ENCODE measurements at places on chromosomes 11 and 22.

DNA sequence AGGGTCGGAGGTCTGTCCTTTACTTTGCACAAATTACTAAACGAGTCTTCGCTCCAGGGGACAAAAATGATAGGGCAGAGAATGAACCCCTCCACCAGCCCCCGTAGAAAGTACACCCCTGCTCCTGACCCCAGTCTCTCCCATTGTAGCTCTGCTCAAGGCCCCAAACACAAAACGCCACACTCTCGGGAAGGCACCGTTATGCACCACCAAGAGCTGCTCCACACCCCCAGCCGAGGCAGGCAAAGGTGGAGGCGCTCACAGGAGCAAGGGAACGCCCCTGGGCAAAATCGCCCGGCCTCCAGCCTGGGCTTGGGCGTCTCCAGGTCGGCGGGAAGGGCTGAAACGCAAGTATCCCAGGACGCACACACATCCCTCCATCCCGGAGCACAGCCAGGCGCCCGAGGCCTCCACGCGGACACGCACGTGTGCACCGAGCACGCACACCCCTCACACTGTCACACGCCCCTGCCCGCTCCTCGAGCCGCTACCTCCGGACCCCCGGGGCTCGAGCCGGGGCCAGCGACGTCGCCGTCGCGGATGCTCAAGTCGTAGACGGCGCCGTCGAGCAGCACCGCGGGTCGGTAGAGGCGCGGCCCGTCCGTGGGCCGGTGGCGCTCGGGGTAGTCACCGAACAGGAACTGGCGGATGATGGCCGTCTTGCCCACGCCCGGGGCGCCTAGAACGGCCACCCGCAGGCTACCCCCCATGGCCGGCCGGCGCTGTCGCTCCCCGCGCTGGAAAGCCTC lies 786 bp downstream of the RASL10A start:
- DNase-seq: peak; percentile 79

DNA sequence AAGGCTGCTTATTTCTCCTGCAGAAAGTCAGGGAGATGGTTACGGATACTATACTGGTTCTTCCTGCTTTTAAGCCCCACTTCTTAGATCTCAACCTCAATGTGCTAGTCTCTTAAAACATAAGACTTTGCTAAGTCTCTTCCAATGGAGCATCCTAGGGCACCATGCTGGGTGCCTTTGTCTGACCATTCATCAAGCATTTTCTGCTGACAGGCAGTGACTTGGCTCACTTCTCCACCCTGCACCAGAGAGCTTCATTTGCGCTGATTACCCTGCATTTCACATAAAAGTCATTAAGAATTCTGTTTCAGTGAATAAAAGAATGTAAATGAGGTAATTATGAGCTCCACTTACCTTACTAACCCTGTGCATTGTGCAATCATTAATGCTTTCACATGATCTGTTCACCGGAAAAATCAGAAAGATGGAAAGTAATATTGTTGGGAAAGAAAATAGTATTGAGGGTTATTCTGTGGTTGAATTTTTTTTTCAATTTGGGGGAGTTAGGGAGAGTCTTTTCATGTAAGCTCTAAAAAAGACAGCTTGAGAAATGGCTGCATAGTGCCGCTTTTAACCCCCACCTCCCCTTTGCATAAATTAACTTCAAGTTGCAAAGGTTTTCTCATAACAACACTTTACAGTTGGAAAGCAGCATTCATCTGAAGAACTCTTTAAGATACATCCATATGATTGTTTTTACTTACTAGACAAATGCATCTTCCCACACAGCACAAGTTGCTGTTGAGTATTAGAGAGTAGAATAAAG lies 677.3 kb upstream of the KIRREL3 start:
- no peak for DNase-seq

GRCh38 chr22:30460147-30460546 lies 11.7 kb downstream of the SEC14L3 start:
- no peak for DNase-seq

DNA sequence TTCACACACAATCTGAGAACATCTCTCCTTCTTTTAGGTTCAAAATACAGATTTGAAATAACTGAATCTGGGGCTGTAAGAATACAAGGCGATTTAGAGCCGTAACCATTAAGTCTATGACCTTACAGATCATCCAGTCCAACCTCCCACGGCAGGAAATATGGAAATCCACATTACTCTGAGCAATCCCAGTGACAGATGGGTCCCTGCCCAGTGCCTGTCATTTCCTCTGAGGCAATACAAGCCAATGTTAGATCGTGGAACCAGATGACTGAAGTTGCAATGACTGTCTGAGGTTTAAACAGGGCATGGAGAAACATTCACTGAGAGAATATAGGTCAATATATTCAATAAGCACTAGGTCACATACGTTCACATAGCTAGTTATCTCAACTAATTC lies 77.4 kb upstream of the OR5AK2 start:
- no peak for DNase-seq

DNA sequence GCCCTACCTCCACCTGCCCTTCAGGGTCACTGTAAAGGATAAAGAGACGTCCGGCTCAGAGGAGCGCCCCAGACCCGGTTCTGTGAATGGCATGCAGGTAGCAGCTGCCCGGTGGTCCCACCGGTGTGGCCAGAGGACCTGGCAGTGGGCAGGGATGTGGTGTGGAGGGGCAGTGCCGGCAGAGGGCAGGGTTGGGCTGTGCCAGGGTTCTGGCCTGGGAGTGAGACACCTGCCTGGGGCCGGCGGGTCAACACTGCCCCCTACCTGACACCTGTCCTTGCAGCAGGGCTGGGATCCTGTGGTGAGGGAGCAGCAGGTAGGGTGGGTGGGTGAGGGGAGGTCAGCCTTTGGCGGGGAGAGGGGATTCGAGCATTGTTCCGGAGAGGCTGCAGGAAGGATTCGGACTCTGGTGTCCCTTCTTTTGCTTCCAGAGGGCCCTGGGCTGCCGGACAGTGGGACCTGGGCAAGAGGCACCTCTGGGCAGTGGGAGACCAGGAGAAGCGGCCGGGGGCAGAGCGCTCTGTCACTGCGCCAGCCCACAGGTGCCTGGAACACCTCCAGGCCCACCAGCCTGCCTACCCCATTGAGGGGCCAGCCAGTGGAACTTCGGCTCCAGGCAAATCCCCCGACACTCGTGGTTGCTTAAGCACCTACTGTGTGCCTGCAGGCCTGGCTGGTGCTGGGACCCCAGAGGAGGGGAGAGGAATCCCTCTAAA lies 1.6 kb upstream of the PHLDA2 start:
- DNase-seq: peak; percentile 99

DNA sequence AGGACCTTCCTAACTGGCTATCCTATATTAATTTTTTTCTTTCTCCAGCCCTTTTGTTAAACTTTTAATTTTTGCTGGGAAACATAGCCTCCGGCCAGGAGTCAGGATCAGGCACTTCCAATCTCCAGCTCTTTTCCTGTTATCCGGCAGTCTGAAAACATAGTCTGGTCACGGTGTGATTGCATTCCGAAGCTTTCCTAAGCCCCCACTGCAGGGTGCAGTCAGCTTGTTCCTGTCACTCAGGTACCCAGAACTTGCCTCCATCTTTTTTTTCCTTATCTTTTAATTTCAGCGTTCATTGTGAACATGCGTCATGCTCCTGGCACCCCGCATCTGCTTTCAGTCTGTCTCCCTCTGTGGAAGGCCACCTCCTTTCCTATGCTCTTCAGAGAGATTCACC lies 59.4 kb downstream of the GRK3 start:
- no peak for DNase-seq

- DNase-seq: no peak
Measured at GRCh38 chr11:15204711-15205110, 90.0 kb downstream of the INSC start.

DNA sequence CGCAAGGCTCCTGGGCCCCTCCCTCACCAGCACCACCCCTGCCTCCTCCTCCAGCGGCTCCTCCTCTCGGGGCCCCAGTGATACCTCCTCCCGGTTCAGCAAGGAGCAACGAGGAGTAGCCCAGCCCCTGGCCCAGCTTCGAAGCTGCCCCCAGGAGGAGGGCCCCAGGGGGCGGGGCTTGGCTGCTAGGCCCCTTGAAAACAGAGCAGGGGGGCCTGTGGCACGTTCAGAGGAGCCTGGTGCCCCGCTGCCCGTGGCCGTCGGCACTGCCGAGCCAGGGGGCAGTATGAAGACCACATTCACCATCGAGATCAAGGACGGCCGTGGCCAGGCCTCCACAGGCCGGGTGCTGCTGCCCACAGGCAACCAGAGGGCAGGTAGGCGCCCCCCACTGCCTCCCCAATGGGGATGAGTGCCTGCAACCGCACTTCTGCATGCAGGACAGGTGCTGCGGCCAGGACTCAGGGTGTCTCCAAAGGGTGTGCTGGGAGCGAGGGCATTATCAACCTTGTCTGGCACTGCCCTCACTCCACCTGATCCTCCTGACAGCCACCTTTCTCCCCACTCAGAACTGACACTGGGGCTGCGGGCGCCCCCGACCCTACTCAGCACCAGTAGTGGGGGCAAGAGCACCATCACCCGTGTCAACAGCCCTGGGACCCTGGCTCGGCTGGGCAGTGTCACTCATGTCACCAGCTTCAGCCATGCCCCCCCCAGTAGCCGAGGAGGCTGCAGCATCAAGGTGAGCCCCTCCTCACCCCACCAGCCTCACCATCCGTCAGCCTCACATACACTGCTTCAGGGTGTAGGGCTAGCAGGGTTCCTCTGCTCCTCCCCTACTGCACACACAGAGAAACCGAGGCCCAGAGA lies 10.2 kb downstream of the SMTN start:
- no peak for DNase-seq

- DNase-seq: no peak
Measured at GRCh38 chr22:50601669-50602337, 1.2 kb downstream of the MAPK8IP2 start.

GRCh38 chr22:43429426-43429825 lies 17.6 kb downstream of the MPPED1 start:
- DNase-seq: no peak

DNA sequence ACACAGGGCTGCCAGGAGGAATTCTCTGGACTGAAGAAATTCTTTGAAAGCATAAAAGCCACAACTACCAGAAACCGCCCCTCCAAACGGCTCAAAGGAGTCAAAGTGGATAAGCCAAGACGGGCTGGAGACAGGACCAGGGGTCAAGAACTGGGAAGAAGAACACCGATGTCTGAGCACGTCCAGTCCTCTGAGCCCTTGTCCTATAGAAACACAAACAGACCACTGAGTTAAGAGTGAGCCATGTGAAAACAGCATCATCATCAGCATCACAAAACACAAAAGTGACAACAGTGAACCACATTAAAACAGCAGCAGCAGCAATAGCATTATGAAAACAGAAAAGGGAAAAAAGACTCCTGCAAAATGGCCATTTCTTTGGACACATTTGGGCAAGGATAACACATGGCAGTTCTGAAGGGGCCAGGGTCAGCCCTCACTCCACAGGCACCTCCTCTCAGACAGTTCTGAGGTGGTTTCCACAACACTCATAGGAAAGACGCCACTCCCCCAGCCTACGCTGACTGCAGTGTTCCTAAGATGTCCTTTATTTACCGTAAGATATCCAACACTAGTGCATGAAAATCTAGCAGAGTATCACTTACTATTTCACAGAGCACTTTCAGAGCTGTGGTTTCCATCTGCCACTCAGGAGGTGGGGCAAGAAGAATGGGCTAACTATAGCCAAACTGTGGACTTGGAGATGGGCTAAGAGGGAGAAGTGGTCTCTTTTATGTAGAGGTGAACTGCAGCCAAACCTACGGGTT lies 28.6 kb upstream of the YPEL1 start:
- DNase-seq: no peak

GRCh38 chr11:96038046-96038445 lies 114.1 kb upstream of the MTMR2 start:
- DNase-seq: no peak

- DNase-seq: no peak
Measured at GRCh38 chr11:44452827-44453572, 112.5 kb upstream of the CD82 start.

DNA sequence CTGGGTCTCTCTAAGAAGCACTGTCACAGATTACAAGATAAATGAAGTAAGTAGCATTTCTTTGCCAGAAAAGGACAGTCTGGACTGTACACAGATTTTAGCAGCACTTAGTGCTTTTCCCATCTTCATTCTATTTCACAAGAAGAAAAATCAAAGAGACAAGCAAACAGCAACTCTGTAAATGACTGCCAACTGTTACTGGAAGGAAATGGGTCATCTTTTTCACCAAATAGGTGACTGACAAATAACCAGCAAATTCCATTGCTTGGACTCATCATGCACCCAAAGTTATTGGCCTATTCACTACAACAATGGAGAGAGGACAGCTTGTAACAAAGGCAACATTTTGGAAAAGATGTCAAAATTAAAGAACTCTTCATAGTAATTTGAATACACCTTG lies 28.9 kb upstream of the CARD18 start:
- DNase-seq: no peak

- DNase-seq: no peak
Measured at GRCh38 chr22:27705408-27706080, 96.0 kb downstream of the MN1 start.

GRCh38 chr11:6705905-6706535 lies 22.9 kb upstream of the MRPL17 start:
- peak; percentile 21 for DNase-seq

DNA sequence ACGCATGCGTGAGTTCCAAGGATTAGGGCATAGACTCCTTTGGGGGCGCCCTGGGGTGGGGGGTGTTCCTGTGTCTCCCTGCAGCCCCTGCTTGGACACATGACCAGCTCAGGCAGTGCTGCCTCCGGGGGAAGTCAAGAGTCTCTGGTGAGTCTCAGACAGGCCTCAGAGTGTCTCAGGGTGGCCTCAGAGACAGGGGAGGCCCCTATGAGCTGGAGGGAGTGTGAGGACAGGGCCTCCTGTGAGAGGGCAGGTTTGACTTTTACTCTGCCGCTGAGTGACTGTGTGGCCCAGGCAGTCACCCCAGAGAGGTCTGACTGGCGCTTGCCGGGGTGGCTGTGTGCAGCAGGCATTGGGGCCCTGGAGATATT lies 41.2 kb upstream of the KCNQ1OT1 start:
- DNase-seq: no peak

DNA sequence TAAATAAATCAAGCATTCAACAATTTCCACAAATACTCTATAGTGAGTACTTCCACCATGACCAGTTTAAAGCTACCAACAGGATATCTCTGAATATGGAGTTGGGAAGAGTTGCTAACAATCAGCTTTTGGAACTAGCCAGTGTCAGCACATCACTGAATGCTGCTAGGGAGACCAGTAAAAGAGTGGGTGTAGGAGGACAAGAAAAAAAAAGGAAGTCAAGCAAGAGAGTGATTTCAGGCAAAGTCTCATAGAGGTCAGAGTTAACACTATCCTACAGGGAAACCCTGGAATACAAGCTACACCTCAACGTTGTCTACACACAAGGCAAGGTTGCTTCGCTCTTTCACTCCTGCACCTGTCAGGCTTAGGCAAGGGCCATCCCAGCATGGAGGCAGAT lies 24.2 kb downstream of the EIF3F start:
- no peak for DNase-seq

Data from 8988T (cell line).